ENCODE measurements at places on chromosomes 7 and 10. TPM values are rescaled to one million over a fixed set of nuclear protein-coding genes. Genes with fewer than 3 reads are reported as not detected.

The NACAD gene
- total RNA-seq: 12.4 TPM

DNA sequence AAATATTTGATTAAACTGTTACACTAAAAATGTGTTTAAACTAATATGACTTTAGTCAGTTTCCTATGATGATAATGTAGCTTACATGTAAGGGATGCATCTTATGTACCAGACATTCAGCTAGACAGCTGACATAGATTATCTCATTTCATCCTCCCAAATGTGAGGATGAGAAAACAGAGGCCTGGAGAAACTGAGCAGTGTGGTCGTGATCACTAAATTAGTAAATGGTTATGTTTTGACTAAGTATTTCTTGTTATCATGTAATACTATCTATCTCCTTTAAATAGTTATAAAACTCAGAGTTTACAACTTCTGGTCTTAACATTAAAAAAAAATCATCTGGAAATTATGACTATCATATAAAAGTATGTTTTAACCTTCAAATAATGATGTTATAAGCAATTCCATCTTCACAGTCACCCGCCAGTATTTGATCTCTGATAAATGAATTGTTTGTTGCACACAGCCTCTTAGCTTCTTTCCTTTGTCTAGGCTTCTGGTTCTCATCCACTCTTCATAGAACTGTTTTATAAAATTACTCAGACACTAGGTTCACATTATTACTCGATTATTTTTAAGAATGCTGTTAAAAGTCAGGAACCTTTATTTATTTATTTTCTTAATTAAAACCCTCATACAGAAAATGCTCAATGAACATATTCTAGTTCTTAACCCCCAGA, 33.6 kb upstream of the HDAC9 start:
- H3K4me3 ChIP-seq: no peak overlapping the region
- H3K27ac ChIP-seq: no peak overlapping the region
- H3K36me3 ChIP-seq: no peaks in the 10 kb centered on the region
- peaks cover 5% of the 10 kb centered on the region for H3K4me1 ChIP-seq
- H3K27me3 ChIP-seq: no peaks in the 10 kb centered on the region

DNA sequence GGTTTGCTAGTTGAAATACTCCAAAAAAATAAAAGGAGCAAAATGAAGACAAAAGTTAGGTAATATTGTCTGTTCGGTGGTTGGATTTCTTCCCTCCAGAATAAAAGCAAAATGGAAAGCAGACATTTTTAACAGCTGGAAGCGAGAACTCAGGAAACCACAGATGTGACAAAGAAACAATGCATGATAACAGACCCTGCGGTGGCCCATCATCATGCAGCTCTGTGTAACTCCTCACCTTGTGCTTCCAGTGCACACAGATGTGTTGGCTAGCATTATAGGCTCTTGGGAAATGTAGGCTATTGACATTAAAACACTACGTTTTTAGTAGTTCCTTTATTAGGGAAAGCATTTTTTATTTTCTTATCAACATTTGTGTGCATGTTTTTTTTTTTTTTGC, 53.9 kb upstream of the ARL4A start:
- H3K36me3 ChIP-seq: no peaks in the 10 kb centered on the region
- H3K4me1 ChIP-seq: no peaks in the 10 kb centered on the region
- H3K27me3 ChIP-seq: peaks cover 9% of the 10 kb centered on the region
- no peak overlapping the region for H3K4me3 ChIP-seq
- DNase-seq: no peak

DNA sequence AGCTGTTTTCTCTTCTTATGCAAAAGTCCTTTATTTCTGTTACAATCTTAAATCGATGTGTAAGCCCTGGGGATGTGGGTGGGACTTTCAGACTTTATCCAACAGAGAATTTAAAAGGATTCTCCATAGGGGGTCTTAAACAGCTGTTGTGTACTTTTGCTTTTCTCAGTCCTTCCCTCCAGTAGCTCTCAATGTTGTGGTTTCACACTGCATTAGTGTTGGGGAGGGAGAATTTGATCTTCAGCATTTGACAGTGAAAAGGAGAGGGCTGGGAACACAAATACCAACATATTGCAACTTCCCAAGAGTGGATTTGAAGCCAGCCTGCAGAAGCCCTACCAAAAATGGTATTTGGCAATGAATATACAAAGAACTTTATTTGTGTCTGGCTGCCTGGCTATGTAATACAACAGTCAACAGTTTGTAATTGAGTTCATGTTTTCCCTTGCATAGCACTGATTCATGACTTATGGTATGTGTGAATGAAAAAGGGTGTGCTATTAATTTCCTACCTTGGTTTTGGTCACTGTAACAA, 80.1 kb upstream of the CAPZA2 start:
- H3K4me1 ChIP-seq: peaks cover 43% of the 10 kb centered on the region
- H3K27ac ChIP-seq: peak overlapping the region; percentile 65
- H3K36me3 ChIP-seq: peaks cover 2% of the 10 kb centered on the region
- no peaks in the 10 kb centered on the region for H3K27me3 ChIP-seq
- no peak for DNase-seq

DNA sequence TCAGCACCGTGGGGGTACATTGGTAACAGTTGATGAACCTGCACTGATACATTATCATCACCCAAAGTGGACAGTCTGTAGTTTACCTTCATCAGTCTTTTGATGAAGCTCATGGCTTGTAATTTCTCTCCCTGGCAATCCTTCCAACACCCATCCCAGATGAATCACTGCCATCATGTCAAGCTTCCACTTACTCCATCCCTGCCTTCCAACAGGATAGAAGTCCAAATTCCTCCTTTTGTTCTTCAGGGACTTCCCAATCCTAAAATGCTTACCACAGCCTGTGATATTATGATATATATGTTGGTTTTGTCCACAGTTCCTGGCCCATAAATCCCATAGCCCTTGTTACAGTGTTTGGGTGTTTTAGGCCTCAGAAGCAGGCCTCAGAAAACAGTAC, 16.1 kb downstream of the SNX10 start:
- no peak overlapping the region for H3K27ac ChIP-seq
- DNase-seq: no peak
- H3K4me3 ChIP-seq: no peak overlapping the region
- H3K36me3 ChIP-seq: peaks cover 2% of the 10 kb centered on the region

GRCh38 chr10:123938890-123939289, 47.3 kb upstream of the CPXM2 start:
- no peaks in the 10 kb centered on the region for H3K36me3 ChIP-seq
- no peak overlapping the region for H3K4me3 ChIP-seq
- H3K4me1 ChIP-seq: no peaks in the 10 kb centered on the region
- peaks cover 1% of the 10 kb centered on the region for H3K27me3 ChIP-seq
- H3K27ac ChIP-seq: no peak overlapping the region
